ENCODE measurements at places on chromosomes 3 and 15.

DNA sequence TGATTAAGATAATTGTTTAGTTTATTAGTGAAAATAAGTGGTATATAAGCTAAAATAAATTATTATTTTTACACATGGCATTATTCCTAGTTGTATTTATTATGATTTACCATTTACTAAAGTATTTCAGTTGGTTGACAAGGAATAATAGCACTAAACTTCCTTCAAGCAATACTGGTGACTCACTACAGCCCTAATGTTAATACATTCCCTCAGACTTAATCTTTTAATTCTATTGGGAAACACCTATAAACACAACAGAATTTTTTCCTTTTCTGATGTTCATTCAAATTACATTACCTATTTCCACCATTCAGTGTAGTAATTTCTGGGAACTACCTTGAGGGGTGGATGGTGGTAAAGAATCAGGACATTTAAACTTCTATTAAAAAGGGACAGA is 264.0 kb downstream of the TIGIT start:
- DNase-seq, result no peak

DNA sequence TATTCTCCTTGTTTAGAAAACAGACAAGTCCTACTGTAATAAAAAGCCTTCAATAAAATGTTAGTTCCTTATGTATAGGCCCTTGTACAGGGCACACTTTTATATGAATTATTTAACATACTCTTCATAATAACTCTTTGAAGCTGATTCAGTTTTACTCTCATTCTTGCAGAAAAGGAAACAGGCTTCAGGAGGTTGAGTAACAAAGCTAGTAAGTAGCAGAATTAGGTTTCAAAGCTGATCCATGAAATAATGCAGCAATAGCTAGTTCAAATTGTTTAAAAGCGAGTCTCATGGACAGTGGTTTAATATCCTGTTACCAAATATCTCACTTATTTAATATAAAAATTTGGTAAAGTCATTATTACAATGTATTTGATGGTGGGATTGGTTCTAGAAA is 25.0 kb downstream of the TCF12 start:
- DNase-seq, result no peak

- DNase-seq, result no peak
These were observed 7.8 kb downstream of the OCA2 start for GRCh38 chr15:28091313-28091712.

GRCh38 chr15:82805994-82806406 is at the start of gene FSD2:
Gene FSD2, minus strand, starts transcription at chr15:82806069. Its CDS starts 18,679 bp downstream, at chr15:82787390.
- no peak for DNase-seq

DNA sequence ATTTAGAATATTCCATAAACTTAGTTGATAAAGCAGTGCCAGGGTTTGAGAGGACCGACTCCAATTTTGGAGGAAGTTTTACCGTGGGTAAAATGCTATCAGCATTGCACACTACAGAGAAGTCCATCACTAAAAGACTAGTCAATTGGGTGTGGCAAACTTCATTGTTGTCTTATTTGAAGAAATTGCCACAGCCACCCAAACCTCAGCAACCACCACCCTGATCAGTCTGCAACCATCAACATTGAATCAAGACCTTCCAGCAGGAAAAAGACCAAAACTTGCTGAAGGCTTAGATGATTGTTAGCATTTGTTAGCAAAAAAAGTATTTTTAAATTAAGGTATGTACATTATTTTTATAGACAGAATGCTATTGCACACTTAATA is 60.5 kb downstream of the KLF13 start:
- DNase-seq, result no peak

DNA sequence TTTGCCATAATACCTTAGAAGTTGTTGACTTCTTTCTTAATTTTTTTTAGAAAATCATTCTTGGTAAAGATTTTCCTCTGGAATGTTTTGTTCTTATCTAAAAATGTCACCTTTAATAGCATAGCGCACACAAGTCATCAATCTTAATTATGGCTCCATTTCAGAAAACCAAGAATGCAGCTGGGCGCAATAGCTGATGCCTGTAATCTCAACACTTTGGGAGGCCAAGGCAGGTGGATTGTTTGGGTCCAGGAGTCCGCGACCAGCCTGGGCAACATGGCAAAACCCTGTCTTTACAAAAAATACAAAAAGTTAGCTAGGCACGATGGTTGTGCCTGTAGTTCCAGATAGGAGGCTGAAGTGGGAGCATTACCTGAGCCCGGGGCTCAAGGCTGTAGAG is 125.6 kb upstream of the EOMES start:
- DNase-seq, result no peak

DNA sequence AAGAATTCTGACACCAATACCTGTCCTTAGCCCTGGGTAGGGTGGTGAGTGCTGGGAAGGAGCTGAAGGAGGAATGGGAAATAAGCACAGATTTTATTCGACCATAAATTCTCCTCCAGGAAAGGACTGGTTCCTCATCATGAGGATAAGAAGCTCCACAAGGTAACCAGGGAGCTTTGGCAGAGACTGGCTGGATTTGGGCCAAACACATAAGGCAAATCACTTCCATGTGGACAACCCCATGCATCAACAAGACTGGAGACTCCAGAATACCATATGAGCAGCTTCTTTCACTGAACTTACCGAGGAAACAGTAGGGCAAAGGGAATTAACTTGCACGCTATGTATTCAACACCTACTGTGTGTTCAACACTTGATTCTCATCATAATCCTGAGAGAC is 312.5 kb downstream of the NTRK3 start:
- no peak for DNase-seq

GRCh38 chr3:82739390-82739789 is 977.9 kb upstream of the GBE1 start:
- no peak for DNase-seq

DNA sequence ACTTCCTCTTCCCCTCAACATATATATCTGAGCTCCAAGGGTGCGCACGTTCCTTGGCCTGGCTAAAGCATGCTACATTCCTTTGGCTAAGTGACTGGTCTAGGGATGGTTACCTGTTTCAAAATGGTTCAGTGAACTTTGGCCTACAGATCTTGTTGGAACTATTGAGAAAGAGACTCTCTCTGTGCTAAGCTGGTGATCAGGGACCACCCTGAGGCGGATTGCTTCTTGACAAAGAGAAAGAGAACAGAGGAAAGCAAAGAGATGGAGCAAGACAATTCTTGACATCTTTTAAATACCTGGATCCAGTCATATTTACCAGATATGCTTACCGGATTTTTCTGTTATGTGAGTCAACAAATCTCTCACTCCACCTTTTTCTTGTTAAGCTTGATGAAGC is 123.1 kb downstream of the CHST2 start:
- DNase-seq, result no peak

- DNase-seq, result no peak
These were observed 86.6 kb upstream of the CHD2 start for GRCh38 chr15:92813485-92813884.

DNA sequence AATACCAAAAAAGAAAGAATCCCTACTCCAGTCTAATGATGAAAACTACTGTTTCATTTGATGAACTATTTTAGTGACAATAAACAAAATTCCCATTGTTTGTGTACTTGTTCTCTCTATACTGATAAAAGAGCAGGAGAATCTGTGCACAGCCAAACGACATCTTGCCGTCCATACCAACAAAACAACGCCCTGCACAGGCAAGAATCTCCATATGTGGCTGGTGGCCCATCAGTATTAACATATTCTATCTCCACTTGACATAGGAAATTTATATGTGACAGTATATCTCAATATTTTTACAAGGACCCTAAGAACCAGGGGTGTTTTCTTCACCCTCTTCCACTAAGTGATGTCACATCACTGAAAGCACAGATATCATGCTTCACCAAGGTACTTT is 279.5 kb downstream of the ULK4 start:
- no peak for DNase-seq

GRCh38 chr15:42160136-42160535 is 3.7 kb upstream of the PLA2G4F start:
- no peak for DNase-seq

DNA sequence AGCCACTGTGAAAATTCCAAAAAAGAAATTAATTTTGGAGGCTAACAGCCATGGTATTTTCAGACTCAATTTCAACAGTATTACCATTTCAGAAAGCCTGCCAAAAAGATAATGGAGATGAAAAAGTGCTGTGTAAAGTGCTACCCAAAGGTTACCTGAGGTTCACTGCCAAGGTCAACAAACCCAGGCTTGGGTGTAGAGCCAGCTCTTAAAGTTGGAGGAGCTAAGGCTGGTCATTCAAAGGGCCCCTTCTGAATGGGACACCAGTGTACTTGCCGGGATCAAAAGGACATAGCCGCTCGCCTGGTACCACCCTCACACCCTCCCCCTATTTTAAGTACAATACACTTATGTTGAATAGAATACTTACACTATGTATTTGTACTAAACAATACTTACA is 64.5 kb downstream of the ETV5 start:
- no peak for DNase-seq

GRCh38 chr3:24764236-24764915 is 269.7 kb upstream of the THRB start:
- no peak for DNase-seq

DNA sequence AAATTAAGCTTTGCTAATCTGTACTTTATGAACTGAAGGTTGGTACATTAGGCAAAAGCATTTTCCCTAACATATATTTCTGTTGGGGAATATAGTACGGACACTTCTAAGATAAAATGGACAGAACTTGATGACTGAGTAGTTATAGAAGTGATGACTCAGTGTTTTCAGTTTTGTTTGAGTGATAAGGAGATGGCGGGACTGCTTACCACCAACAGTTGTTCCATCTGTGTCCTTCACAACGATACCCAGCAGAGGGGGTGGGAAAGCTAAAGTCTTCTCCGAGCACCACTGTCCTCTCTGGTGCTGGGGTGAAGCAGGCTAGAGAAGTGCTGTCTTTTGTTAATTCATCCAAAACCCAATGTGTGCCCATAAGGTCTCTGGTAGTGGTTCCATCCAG is 195.8 kb downstream of the CD47 start:
- DNase-seq, result no peak

DNA sequence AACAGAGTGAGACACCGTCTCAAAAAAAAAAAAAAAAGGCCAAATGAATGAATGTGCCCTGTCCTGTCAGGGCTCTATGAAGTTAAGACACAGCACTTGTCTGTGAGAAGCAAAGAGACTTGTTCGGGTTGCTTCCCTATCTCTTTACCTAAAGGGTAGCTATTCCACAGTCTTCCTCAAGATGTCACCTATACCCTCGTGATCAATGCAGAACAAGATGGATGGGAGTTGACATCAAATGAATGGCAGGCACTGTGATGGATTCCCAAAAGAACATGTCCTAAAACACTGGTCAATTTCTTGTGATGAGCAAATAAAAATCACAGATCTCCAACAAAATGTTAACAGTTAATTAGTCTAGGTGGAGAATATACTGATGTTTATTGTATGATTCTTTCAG is 9.5 kb downstream of the TADA3 start:
- no peak for DNase-seq

- no peak for DNase-seq
These were observed 346.4 kb upstream of the DPPA4 start for GRCh38 chr3:109683746-109684145.

- DNase-seq, result no peak
These were observed 9.9 kb upstream of the KNL1 start for GRCh38 chr15:40584191-40584590.

DNA sequence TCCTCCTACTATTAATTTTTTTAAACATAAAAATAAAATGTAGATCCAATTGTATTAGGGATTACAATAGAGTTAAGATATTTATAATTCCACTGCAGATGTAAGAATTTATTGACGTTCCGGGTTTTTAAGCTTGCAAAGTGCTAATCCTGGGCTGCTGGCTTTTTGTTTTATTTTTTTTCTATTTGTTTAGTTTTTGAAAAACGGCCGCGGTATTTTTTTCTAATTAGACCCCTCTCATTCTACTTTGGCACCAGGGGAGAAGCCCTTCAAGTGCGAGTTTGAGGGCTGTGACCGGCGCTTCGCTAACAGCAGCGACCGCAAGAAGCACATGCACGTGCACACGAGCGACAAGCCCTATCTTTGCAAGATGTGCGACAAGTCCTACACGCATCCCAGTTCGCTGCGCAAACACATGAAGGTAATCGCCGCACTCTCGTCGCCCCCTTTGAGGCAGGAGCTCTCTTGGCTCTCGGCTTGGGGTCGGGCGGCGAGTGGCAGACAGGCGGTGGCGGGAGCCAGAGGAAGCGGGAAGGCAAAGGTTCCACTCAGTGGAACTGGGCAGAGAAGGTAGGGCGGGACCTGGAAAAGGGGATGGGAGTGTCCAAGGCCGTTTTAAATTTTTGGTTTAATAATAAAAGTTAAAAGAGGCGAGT is 3.2 kb downstream of the ZIC1 start:
- DNase-seq, result no peak

- no peak for DNase-seq
These were observed 87.2 kb downstream of the PRICKLE2 start for GRCh38 chr3:64138046-64138445.

DNA sequence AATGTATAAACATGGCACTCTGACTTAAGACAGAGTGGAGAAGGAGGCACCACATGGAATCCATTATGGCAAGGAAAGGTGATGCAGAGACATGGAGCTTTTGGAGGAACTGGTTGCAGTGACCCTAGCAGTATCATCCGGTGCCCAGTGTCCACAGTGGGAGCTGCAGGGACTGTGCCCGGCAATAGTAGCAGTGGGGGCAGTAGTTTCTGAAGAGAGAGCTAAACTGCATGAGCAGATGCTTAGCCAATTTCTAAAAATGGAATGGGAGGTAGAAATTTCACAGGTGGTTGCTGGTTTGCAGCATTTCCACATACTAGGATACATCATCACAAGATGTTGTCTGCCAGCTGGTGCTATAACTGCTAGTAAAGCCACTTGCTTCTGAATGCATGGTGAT is 7.8 kb upstream of the TM2D3 start:
- DNase-seq, result no peak

- DNase-seq, result no peak
These were observed 270.3 kb upstream of the RORA start for GRCh38 chr15:61499376-61499775.

DNA sequence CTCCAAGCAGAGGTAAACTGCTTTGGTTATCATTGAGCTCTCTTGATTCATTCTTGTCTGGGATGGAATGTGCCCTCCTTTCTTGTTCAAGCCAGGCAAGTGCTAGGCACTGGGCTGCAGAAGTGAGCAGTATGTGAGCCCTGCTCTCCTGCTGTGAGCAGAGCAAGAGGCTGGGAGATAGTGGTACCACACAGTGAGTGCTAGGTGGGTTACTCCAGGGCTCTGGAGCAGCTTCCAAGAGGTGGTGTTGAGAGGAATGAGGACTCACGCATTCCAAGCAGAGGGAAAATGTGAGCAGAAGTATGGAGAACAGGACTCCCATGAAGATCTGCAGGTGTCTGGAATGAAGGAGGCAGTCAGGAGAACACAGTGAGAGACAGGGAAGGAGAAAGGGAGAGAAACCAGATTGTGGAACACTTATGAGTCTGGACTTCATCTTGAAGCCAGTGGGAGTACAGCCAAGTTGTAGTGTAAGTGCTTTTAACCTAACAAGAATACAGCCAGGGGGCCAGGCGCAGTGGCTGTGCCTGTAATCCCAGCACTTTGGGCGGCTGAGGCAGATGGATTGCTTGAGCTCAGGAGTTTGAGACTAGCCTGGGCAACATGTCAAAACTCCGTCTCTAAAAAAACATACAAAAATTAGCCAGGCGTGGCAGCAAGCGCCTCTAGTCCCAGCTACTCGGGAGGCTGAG is 199.9 kb upstream of the CTDSPL start:
- DNase-seq, result no peak

GRCh38 chr3:159416856-159417255 is 571.8 kb upstream of the IL12A start:
- no peak for DNase-seq

- DNase-seq, result peak; percentile 92
These were observed 263.6 kb upstream of the HES1 start for GRCh38 chr3:193872265-193872753.

Data from H54 (cell line).